ENCODE measurements at places on chromosomes 13 and 19.

- DNase-seq: no peak
These were observed 594.6 kb downstream of the PCDH9 start for GRCh38 chr13:66635526-66635925.

DNA sequence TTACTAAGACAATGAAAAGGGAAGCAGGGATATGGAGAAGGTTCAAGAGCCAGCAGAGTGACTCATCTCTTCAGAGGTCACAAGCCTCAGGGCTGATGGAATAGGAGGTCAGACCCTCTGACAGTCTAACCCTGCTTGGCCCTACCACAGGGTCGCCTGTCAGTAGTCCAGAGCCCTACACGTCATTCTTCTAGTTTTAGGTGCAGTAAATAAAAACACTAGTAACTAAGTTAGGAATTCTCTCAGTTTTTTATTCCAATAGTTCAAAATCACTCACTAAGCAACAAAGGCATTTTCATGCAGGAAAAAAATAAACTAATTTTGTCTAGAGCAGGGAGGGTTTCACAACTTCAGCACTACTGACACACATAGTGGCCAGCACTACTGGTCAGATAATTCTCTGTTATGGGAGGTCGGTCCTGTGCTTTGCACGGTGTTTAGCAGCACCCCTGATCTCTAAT lies 27.2 kb downstream of the FOXO1 start:
- no peak for DNase-seq

GRCh38 chr13:44389876-44390275 lies 16.3 kb downstream of the SERP2 start:
- DNase-seq: no peak

GRCh38 chr19:33398361-33399060 lies 25.0 kb downstream of the CEBPG start:
- DNase-seq: no peak

DNA sequence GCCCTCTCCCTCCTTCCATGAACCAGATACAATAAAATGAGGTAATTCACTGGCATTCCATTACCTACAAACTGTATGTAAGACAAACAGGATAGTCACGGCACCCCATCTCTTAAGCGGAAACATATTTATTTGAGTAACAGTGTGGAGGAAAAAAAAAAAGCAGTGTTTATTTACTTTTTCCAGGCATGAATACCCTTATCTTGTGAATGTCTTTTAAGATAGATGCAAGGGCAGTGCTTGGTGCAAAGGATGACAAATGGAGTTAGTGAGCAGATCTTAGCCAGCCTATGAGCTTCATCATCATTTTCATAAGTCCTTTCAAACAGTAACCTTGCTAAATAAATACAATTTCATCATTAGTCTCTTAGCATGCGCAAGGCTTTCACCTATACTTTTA lies 1661.8 kb upstream of the SPRY2 start:
- no peak for DNase-seq

DNA sequence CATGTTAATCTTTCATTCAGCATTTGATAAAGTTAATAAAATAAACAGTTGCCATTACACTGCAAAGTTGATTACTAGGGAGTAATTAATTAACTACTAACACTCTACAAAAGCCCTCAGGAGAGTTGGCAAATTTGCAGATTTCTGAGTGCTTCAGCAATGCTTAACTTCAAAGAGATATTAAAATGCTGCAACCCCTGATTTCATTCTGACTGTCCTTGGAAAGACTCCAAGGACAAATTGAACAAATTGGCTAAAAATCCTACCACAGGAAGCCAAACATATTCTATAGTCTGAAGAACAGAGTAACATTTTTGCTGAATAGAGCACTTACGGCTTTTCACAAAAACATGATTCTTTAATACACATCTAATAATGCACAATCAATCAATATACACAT lies 1543.0 kb downstream of the SLITRK5 start:
- DNase-seq: no peak

DNA sequence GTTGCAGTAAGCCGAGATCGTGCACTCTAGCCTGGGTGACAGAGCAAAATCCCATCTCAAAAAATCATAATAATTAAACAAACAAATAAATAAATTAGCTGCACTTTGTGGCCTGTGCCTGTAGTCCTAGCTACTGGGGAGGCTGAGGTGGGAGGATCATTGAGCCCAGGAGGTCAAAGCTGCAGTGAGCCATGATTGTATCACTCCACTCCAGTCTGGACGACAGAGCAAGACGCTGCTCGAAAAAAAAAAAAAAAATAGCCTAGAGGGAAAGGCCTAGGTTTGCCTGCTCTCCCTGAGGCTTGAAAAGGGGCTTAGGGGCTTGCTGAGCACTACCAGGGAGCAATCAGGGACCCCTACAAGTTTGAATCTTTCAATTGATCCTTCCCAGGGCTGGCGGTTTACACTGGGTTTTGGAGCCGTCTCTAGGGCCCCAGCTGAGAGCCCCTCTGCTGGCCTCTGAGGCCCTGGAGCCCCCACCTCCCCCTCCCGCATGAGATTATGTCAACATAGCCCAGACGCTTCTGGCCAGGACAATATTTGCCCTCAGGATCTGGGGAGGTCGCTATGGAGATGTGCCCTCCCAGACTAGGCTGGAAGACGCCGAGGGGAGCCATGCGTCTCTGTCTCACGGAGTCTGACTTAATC lies 10.4 kb upstream of the GIPR start:
- no peak for DNase-seq

DNA sequence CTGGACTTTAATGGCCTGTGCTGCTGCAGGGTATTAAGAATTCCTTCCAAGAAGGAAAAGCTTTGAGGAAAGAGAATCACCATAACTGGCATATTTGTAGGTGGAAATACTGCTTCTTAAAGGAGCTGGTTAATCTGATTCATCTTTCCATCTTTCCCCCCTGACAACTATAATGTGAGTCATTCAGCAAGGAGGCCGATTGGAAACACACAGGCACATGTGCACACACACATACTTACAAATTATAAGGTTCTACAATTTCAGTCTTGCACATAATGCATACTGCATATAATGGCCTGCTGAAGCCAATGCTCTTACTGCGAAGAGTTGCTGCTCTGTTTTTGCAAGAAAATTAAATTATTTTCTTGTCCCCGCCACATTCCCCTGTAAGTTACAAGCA lies 78.8 kb upstream of the TPP2 start:
- no peak for DNase-seq

DNA sequence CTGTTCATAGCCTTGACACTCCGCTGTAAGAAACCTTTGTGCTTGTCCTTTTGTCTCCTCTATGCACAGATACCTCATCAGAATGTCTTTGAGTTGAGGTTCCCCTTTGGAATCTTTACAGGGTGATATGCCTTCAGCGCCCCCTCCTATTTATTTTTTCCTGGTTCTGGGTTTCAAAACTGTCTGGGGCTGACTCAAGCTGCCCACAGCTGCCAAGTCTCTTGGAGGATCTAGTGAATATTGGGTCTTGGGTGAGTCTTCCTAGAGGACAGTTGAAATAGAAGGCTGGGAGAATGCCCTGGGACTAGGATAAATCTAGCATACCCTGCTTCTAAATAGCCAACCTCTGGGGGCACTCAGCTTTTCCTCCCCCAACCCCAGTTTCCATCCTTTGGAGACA lies 930 bp downstream of the ZNF136 start:
- DNase-seq: no peak
